ENCODE measurements at places on chromosomes 1 and 21.
A peak's percentile ranks its signal among the peaks of the same experiment; 100 is the strongest.

GRCh38 chr1:200299571-200299970 is 110.3 kb downstream of the ZNF281 start:
- DNase-seq: no peak

- DNase-seq: no peak
Observed at GRCh38 chr1:56149761-56150160, 429.6 kb downstream of the PLPP3 start.

- no peak for DNase-seq
Observed at GRCh38 chr1:185824106-185824505, 89.9 kb downstream of the HMCN1 start.

- no peak for DNase-seq
Observed at GRCh38 chr1:200316148-200316803, 93.6 kb downstream of the ZNF281 start.

GRCh38 chr1:23217421-23218115 is at the start of gene HTR1D:
TSS of gene HTR1D (minus strand) at chr1:23217502. CDS start at chr1:23194219, 23,283 bp downstream.
- no peak for DNase-seq

- no peak for DNase-seq
Observed at GRCh38 chr1:169511316-169512005, 25.7 kb upstream of the SLC19A2 start.

DNA sequence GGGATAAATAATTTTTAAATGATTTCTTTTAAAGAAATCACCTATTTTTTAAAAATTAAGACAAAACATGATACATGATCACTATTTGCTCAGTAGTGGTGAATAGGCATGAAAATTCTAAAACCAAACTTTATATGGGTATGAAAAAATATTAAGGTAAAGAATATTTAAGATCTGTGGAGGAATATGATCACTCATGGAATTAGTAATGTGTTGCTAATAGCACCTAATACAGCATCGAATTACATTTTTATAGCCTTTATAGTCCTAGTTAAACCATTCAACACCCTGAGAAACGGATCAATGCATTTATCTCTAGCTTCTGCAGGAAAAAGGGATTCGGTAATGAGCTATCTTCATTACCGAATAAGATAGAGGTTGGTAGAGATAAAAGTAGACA is 373.9 kb downstream of the LRRIQ3 start:
- DNase-seq: no peak

- no peak for DNase-seq
Observed at GRCh38 chr1:10957133-10957532, 55.3 kb upstream of the TARDBP start.

GRCh38 chr1:105874621-105875020 is 1181.9 kb upstream of the PRMT6 start:
- DNase-seq: no peak

DNA sequence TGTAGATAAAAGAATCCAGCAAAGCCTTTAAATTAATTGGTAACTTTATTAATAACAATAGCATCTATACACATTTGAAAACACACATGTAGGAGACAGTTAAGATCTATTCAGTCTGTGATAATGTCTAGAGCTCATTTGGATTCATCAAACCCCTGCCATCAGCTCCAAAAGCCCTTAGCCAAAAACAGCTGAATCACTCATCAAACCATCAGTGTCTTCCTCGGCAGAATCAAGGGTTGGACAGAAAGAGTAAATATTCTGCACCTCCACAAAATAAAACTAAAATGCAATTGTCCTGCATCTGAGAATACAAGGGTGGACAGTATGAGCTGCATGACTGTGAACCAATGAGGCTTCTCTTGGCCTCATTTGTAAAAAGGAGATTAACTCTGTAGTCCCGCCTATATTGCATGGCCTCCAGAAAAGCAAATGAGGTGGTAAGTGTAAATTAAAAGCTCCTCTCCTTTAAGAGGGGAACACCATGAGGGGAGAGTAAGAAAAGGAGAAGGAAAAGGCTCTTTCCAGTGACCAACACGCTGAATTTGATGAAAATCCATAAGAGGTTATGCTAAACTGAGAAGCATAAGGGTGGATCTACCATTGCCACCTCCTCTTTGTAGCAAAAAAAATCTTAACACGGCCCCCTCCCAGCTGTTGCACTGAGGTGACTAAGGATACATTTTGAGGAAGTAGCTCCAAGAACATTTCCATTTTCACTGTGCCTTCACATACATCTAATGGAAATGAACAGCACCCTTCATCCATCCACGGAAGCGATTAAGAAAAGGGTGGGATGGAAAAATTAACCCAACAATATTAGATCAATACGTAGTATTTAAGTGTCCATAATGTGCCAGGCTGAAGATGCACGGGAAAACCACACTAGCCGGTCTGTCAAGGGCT is 14.7 kb upstream of the BOLA1 start:
- no peak for DNase-seq

GRCh38 chr21:26941421-26941820 is 25.5 kb downstream of the ADAMTS5 start:
- no peak for DNase-seq

GRCh38 chr21:36156815-36157670 is at the start of gene DOP1B:
TSS of gene DOP1B (plus strand) at chr21:36156824. CDS start at chr21:36164734, 7,910 bp downstream.
- DNase-seq: peak; percentile 18

DNA sequence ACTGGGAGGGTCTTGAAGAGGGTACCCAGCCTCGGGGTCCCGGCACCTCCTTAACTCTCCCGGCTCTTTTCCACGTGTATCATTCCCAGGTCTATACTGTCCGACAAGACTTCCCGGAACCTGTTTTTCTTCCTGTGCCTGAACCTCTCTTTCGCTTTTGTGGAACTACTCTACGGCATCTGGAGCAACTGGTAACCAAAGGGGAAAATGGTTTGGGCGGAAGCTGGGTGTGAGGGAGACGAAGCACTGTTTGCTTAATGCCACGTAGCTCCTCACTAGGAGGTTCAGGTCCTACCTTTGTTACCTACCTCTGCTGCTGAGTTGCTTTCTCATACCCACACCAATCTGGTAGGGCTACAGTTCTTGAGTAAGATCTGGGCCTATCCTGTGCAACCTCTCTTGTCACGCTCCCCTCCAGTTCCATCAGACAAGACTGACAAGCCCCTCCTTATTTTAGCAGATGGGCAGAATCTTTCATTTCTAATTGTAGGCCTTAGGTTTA is 642 bp downstream of the SLC30A7 start:
- DNase-seq: peak; percentile 37

DNA sequence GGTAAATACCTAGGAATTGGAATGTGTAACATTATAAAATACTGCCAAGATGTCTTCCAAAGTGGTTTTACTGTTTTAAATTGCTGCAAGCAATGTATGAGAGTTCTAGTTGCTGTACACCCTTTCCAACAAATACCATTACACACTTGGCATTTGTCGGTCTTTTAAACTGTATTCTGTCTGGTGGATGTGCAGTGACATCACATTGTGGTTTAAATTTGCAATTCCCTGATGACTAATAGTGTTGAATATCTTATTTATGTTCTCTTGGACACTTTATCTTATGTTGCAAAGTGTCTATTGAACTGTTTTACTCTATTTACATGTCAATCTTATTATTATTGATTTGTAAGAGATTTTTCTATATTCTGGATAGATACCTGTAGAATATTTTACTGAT is 561.2 kb upstream of the B3GALT2 start:
- no peak for DNase-seq

- no peak for DNase-seq
Observed at GRCh38 chr1:14794136-14794768, 195.8 kb downstream of the KAZN start.

GRCh38 chr21:23955135-23955843 is 1652.0 kb downstream of the MRPL39 start:
- DNase-seq: no peak

GRCh38 chr1:170545476-170545875 is 13.5 kb downstream of the GORAB start:
- no peak for DNase-seq

DNA sequence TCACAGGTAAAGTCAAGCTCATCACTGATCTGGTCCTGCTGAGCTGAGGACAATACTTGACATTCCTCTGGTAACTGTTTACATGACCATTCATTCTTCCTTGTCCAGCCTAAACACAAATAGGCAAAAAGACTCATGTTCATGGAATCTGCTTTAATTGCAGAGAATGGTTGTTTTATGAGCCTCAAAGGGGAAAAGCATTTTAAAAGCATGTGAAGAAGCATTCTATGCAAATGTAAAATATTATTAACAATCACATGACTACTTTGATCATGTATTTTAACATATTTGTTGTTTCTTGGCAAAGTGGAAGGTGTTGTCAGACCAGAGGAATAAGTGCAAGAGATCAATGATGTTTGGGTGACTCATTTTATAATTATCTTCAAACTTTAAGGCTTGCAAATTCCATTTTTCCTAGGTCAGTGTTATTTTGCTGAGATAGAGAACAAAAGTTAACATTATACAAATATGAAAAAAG is 133.7 kb downstream of the RUNX1 start:
- no peak for DNase-seq

- no peak for DNase-seq
Observed at GRCh38 chr1:152162792-152163463, 3.9 kb upstream of the RPTN start.

DNA sequence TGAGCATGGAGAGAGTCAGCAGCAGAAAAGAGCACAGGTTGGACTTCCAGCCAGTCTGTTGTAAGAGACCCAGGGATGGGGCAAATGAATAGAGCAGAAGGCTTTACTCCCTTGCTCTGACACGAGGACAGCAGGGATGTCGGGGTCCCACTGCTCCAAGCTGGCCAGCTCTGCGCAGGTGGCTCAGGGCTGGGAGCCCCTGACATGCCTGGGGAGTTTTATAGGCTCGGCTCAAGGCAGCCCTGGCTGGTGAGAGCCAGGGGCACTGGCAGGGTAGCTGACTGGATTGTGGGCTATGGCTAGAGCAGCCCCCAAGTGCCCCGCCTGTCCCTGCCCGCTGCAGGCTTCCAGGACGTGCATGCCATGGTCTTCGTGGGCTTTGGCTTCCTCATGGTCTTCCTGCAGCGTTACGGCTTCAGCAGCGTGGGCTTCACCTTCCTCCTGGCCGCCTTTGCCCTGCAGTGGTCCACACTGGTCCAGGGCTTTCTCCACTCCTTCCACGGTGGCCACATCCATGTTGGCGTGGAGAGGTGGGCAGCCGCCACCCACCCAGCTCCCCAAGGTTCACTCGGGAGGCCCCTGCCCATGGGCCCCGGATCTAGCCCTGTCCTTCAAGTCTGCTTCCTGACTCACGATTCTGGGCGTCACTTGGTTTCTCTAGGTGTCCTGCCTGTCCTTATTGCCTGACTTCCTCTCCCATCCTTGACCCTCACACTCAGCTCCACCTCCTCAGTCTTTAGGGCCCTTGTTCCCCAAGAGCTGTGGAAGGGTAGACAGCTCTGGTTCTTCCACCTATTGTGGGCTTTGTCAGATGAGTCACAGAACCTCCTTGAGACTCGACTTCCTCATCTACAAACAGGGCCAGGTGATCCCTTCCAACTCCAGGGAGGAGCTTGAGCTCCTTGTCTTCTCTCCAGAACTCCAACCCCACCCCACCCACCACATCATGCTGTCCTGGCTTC is 8.2 kb downstream of the RHBG start:
- DNase-seq: no peak
